ENCODE measurements at places on chromosomes 2 and 18. TPM values are rescaled to one million over a fixed set of nuclear protein-coding genes. Genes with fewer than 3 reads are reported as not detected.

TPGS2 gene
- total RNA-seq, result 66.3 TPM

RNF125 gene
- 6.1 TPM for total RNA-seq

TPO gene
- total RNA-seq, result 0.75 TPM

GRCh38 chr2:112187046-112187715, 49.0 kb downstream of the FBLN7 start:
- no peak for DNase-seq

DNA sequence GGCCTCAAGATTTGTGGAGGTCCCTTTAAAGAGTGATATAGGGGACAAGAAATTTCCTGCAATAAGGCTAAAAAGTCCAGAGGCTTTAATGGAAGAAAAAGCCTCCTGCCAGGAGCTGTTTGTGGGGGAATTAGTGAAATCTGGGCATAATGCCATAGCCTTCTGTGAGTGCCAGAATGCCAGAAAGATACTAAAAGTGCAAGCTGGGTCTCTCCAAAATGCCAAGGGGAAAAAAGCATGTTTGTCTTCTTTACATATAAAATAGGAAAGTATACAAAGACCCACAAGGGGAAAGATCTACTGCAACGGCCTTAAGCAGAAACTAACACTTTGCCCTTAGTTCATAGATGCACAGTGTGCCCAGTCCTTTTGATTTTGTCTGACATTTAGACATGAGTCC, 647.7 kb upstream of the ZNF804A start:
- no peak for DNase-seq

DNA sequence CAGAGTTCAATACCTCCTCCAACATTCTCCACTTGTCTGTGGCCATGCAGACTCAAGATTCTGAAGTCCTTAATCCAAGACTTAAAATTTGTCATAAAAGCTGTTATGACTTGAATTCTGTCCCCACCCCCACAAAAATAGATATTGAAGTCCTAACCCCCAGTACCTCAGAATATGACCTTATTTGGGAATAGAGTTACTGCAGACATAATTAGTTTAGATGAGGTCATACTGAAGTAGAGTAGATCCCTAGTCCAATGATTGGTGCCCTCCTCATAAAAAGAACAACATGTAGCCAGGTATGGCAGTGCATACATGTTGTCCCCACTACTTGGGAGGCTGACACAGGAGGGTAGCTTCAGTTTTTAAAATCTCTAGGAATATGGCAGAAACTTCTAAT, 9.2 kb downstream of the TPGS2 start:
- no peak for DNase-seq
